Right atrium auricular region (tissue), 2 donors: ENCODE measurements at places on chromosomes 12 and 14. TPM values are rescaled to one million over a fixed set of nuclear protein-coding genes. Genes with fewer than 3 reads are reported as not detected.

IFI27L1 gene
- 13.8 TPM for total RNA-seq

GRCh38 chr12:111964935-111965334 is 48.0 kb downstream of the TMEM116 start:
- H3K4me3 ChIP-seq, result no peak overlapping the region
- no peak overlapping the region for H3K27ac ChIP-seq
- H3K4me1 ChIP-seq, result no peaks in the 10 kb centered on the region
- DNase-seq, result no peak
- no peaks in the 10 kb centered on the region for H3K27me3 ChIP-seq

ADAMTS20 gene
- not detected for total RNA-seq

BATF gene
- 1.4 TPM for total RNA-seq

DNA sequence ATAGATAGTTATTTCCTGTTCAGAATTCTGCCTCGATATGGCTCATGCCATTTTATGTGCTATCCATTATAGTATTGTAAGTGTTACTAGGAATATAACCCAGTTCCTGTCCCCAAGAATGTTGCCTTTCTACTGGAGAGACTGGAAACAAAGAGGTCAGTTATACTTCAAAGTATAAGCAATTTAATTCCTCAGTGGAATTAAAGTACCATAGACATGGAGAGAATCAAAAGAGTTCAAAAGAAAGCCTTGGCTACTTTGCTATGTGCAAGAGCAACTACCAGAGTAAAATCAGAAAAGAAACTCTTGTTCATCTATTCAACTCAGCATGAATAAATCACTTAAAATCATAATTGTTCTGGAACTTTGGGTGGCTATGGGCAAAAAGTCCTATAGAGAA is 173.2 kb upstream of the EEA1 start:
- no peak overlapping the region for H3K4me3 ChIP-seq
- H3K36me3 ChIP-seq, result no peaks in the 10 kb centered on the region
- H3K27me3 ChIP-seq, result no peaks in the 10 kb centered on the region
- no peak for DNase-seq
- H3K4me1 ChIP-seq, result no peaks in the 10 kb centered on the region
- no peak overlapping the region for H3K27ac ChIP-seq

DNA sequence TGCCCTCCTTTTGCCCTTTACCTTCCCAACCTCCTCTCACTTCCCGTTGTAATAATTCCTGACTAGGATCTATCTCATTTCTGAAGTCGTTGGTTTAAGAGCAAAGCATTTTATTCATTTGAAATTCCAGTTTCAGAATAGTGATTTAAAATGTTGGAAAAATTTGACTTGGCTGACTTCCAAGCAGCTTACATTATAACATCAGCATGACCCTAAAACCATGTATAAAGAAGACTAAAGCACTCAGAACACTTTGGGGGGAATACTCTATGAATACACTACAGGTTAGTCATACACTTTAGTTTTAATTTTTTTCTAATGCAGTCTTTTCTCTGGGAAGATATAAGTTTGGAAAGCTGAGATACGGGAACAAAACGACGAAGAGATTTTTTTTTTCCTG is 161.1 kb downstream of the BTG1 start:
- DNase-seq, result no peak
- peaks cover 55% of the 10 kb centered on the region for H3K4me1 ChIP-seq
- no peak overlapping the region for H3K4me3 ChIP-seq
- H3K27ac ChIP-seq, result no peak overlapping the region

LRP1-AS gene
- total RNA-seq, result not detected

DNA sequence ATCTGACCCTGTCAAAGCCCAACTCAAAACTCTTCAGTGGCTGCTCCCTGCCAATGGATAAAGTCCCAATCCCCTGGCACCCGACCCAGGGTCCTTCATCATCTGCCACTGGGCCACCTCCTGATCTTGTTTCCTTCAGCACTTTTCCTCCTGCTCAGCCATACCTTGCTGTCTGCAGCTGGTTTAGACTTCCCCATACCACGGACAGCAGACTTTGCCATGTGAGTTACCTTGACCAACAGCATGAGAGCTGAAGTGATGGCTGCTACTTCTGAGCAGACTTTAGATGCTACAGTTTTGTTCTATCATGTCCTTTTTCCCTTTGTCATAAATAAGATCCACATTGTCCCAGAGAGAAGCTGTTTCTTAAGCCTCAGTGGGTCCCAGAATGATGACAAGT is 33.3 kb upstream of the STON2 start:
- H3K4me1 ChIP-seq, result peaks cover 19% of the 10 kb centered on the region
- H3K36me3 ChIP-seq, result no peaks in the 10 kb centered on the region
- no peak overlapping the region for H3K27ac ChIP-seq
- peaks cover 6% of the 10 kb centered on the region for H3K27me3 ChIP-seq
- no peak for DNase-seq

KRT72 gene
- total RNA-seq, result not detected

- no peak overlapping the region for H3K27ac ChIP-seq
- H3K36me3 ChIP-seq, result no peaks in the 10 kb centered on the region
- DNase-seq, result no peak
- H3K4me1 ChIP-seq, result no peaks in the 10 kb centered on the region
- H3K27me3 ChIP-seq, result no peaks in the 10 kb centered on the region
- no peak overlapping the region for H3K4me3 ChIP-seq
Observed at GRCh38 chr12:64268409-64268808, 46.3 kb upstream of the KICS2 start.

- H3K4me1 ChIP-seq, result no peaks in the 10 kb centered on the region
- no peak overlapping the region for H3K4me3 ChIP-seq
- DNase-seq, result no peak
- peak overlapping the region; percentile 61 for H3K27ac ChIP-seq
- H3K36me3 ChIP-seq, result no peaks in the 10 kb centered on the region
Observed at GRCh38 chr12:2963154-2963759, 4.1 kb downstream of the TEAD4 start.

KLRG1 gene
- 3.3 TPM for total RNA-seq

CLMN gene
- 4.0 TPM for total RNA-seq

LRRK2 gene
- total RNA-seq, result 7.1 TPM

KCNC2 gene
- not detected for total RNA-seq

DNA sequence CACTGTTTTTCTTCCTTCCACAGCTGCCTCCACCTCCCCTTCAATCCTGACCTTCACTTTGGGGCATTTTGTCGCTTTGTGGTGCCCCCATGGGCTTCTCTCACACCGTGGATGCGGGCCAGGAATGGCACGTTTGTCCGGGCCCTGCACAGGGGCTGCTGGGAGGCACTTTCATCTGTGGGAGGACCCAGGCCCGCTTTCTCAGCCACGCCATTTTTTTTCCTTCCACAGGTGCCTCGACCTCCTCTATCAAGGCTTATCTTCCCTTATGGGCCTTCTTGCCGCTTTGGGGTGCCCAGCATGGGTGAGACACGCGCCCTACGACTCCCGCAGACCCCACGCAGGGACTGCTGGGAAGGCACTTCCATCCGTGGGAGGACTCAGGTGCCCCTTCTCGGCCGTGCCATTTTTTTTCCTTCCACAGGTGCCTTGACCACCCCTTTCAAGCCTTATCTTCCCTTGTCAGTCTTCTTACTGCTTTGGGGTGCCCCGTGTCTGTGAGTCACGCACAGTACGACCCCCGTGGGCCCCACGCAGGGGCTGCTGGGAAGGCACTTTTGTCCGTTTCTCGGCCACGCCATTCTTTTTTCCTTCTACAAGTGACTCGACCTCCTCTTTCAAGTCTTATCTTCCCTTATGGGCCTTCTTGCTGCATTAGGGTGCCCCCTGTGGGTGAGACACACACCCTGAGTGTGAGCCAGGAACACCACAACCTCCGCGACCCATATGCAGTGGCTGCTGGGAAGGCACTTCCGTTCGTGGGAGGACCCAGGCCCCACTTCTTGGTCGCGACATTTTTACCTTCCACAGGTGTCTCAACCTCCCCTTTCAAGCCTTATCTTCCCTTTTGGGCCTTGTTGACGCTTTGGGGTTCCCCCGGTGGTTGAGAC is 270.7 kb downstream of the ALG10 start:
- H3K4me3 ChIP-seq, result no peak overlapping the region
- no peaks in the 10 kb centered on the region for H3K4me1 ChIP-seq
- H3K27ac ChIP-seq, result no peak overlapping the region
- H3K27me3 ChIP-seq, result no peaks in the 10 kb centered on the region

ZBTB42 gene
- total RNA-seq, result 8.5 TPM

GRCh38 chr12:101116911-101117310 is 93.1 kb downstream of the SLC5A8 start:
- H3K4me1 ChIP-seq, result no peaks in the 10 kb centered on the region
- no peak overlapping the region for H3K27ac ChIP-seq
- no peaks in the 10 kb centered on the region for H3K36me3 ChIP-seq
- no peak overlapping the region for H3K4me3 ChIP-seq
- H3K27me3 ChIP-seq, result no peaks in the 10 kb centered on the region
- DNase-seq, result no peak

GRCh38 chr14:60174352-60175254 is 9.4 kb upstream of the DHRS7 start:
- no peak overlapping the region for H3K4me3 ChIP-seq
- H3K27me3 ChIP-seq, result no peaks in the 10 kb centered on the region
- DNase-seq, result no peak

DNA sequence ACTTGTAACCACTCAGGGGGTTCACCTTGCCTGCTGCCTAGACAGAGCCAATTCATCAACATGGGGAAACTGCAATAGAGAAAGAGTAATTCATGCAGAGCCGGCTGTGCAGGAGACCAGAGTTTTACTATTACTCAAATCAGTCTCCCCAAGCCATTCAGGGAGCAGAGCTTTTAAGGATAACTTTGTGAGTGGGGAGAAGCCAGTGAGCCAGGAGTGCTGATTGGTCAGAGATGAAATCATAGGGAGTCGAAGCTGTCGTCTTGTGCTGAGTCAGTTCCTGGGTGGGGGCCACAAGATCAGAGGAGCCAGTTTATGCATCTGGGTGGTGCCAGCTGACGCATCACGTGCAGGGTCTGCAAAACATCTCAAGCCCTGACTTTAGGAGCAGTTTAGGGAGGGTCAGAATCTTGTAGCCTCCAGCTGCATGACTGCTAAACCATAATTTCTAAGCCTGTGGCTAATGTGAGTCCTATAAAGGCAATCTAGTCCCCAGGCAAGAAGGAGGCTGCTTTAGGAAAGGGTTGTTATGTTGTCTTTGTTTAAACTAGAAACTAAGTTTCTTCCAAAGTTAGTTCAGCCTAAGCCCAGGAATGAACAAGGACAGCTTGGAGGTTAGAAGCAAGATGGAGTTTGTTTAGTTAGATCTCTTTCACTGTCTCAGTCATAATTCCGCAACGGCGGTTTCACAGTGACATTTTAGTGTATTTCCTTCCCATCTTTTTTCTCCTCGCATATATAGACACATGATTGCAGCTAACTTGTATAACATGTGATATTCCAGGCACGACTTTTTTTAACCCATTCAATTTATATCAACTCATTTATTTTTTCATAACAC is 68.9 kb upstream of the NCOR2 start:
- no peaks in the 10 kb centered on the region for H3K36me3 ChIP-seq
- no peaks in the 10 kb centered on the region for H3K4me1 ChIP-seq

GRCh38 chr12:97292588-97292987 is 170.0 kb upstream of the RMST start:
- DNase-seq, result no peak
- H3K27me3 ChIP-seq, result no peaks in the 10 kb centered on the region
- H3K4me3 ChIP-seq, result no peak overlapping the region
- no peaks in the 10 kb centered on the region for H3K36me3 ChIP-seq
- H3K4me1 ChIP-seq, result no peaks in the 10 kb centered on the region
- H3K27ac ChIP-seq, result no peak overlapping the region

- H3K4me1 ChIP-seq, result no peaks in the 10 kb centered on the region
- no peaks in the 10 kb centered on the region for H3K36me3 ChIP-seq
- H3K27ac ChIP-seq, result no peak overlapping the region
- no peaks in the 10 kb centered on the region for H3K27me3 ChIP-seq
- no peak for DNase-seq
Observed at GRCh38 chr12:17335487-17335886, 729.5 kb upstream of the LMO3 start.

RPL10L gene
- not detected for total RNA-seq

KRT6B gene
- total RNA-seq, result not detected

DNA sequence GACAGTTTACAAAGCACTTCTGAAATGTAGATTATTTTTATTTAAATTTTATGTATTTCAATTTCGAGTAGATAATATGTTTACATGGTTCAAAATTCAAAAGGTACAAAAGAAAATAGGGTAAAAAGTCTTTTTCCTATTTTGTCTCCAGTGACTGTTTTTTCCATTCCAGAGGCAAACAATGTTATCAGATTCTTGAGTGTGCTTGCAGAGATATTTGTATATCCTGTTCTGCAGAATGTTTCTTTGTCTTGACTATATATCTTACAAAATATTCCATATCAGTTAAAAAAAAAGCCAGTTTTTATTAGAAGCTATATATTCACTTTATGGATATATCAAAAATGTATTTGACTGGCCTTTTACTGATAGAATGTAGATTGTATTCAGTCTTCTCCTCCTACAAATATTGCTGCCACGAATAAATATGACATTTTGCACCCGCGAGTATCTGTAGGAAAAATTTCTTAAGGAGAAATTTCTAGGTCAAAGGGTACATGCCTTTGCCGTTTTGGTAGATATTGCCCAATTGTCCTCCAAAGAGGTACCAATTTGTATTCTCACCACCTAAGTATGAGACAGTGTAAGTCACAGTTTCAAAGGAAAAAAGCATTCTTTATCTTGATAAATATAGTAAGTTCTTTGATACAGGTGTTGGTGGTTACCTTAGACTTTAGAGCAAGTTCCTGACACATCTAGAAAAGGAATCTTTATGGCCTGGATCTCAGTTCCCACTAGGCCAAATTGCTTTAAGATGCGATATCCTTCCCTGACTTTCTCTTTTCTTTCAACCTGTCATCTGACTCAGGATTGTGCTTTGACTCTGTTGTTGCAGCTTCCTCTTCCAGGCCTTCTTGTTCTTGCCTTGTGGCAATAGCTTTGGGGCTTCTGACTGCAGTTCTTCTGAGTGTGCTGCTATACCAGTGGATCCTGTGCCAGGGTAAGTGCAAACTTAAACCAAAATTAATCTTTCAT is 2.3 kb downstream of the KLRG1 start:
- H3K36me3 ChIP-seq, result no peaks in the 10 kb centered on the region
- H3K27me3 ChIP-seq, result no peaks in the 10 kb centered on the region
- peaks cover 17% of the 10 kb centered on the region for H3K4me1 ChIP-seq

- no peaks in the 10 kb centered on the region for H3K4me1 ChIP-seq
- H3K27ac ChIP-seq, result no peak overlapping the region
- H3K36me3 ChIP-seq, result no peaks in the 10 kb centered on the region
- no peaks in the 10 kb centered on the region for H3K27me3 ChIP-seq
Observed at GRCh38 chr12:131389054-131390013, 321.6 kb upstream of the SFSWAP start.

GLT8D2 gene
- 5.6 TPM for total RNA-seq
